Mesenteric fat pad (tissue), 1 donor: ENCODE measurements at places on chromosomes 4 and X. TPM values are rescaled to one million over a fixed set of nuclear protein-coding genes. Genes with fewer than 3 reads are reported as not detected.

Gene SPATA18
- 7.2 TPM for total RNA-seq

Gene PAGE2B
- total RNA-seq, result not detected

Gene P2RY4
- total RNA-seq, result 0.42 TPM

Gene ARSJ
- 2.4 TPM for total RNA-seq

Gene QDPR
- 51.9 TPM for total RNA-seq

Gene ASB5
- total RNA-seq, result not detected

Gene PAPSS1
- total RNA-seq, result 33.0 TPM

Gene DMD
- 45.5 TPM for total RNA-seq

Gene ADAM29
- not detected for total RNA-seq

Gene KLB
- total RNA-seq, result 7.4 TPM

Gene CDX4
- not detected for total RNA-seq

Gene CCDC149
- total RNA-seq, result 23.2 TPM

Gene ITGB1BP2
- total RNA-seq, result 0.84 TPM

- no peak for DNase-seq
Measured at GRCh38 chrX:45196701-45197100, 4.0 kb downstream of the DIPK2B start.

- no peak for DNase-seq
Measured at GRCh38 chrX:100645106-100645505, 1.1 kb downstream of the SRPX2 start.

GRCh38 chr4:86848136-86848535 is 1.0 kb downstream of the SLC10A6 start:
- DNase-seq, result no peak

DNA sequence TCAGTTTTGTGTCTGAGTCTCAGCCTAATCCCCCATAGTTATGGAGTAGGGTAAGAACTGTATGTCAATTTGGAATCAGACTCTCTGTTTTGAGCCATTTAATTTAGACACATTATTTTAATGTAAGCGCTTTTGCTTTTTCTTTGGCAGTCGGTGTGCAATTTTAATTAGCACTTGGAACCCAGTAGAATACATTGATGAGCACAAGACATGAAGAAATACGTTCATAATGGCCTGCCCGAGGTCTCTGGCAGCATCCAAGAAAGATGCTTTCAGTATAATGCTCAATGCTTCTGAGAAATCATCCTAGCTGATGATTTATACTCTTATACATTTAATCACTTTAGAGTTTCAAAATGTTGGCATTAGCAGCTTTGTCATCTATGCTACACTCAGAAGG is 8.9 kb upstream of the TAPT1 start:
- no peak for DNase-seq

DNA sequence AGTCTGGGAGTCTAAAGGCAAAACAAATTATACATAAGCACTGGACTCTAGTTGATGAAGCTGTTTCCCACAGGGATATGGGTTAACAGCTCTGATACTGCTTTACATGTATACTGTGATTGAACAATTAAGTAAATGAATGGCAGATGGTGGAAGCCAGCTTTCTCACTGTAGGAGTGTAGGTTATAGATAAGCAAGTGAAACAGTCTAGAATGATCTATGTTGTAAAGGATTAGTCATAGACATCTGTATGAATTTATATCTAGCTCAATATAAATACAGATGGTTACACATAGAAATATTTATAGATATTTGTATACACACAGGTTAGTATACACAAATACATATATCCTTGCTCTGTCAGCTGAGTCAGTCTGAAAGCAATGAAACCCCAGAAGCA is 276.1 kb downstream of the PPARGC1A start:
- DNase-seq, result no peak

GRCh38 chrX:152904151-152905080 is 6.5 kb downstream of the ZNF185 start:
- no peak for DNase-seq

DNA sequence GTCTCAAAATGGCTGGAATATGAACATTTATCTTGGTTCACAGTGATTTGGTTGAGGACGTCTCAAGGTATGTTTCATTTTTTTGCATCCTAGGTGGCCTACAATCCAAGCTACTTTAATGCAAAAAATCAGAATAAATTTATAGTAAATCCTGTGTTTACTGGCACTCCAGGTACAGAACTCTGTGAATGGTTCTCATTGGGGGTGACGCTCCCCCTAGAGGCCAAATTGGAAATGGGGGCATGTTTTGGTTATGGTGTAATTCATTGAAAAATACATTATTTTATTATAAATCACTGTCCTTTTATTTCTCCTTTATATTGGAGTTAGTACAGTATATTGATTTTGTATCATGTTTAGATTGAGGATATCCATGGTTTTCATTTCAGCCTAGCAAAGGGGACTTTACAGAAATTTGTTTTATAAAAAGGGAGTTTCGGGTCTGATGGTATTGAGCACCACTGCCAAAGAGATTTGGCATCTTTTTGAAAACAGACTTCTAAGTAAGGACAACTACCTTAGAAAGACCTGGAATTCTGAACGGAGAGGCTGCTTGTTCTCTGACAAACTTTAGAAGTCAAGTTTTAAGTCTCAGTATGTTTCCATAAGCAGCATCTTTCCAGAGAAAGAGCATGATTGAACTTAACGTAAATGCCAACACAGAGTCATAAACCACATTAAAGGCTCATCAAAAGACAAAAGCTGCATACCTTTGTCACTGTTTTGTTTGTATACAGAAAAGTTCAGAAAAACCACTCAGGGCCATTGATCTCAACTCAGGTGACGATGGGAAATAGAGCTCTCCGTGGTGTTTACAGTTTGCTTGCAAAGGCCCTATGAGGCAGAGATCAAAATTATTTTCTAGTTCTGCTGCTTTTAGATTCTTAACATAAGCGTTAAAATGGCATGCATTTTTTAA is 19.4 kb downstream of the MTM1 start:
- DNase-seq, result no peak

DNA sequence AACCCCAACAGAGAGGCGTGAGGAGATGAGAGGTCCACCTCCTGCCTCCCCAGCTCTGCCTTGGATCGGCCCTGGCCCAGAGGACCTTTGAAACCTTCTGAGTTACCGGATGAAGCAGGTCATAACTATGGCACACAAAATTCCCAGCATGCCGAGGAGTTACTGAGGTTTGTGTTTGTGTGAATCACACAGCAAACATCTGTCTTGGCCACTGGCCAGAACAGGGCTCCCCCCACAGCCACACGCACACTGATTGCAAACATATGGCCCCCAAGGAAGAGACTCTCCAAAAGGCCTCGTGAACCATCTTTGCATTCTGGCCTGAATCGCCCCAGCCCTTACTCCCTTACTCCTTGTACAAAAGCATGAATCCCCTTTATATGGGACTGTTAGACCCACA is 18.9 kb downstream of the RPS4X start:
- no peak for DNase-seq

DNA sequence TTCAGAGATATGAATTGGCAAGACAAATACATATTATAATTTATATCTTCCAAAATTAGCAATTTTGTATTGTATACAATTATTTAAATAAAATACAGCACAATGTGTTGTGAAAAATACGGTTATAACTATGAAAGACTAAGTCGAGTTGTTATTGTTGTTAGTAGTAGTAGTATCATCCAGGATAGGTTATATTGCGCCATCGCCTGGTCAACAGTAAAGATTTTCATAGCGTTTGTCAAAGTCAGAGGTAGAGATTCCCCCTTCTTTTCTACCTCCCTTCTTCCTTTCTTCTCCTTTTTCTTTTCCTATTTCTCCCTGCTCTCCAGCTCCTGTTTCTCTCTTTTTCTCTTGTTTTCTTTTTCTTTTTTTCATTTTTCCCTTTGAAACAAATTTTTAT is 499.1 kb upstream of the EPHA5 start:
- no peak for DNase-seq

GRCh38 chrX:50697691-50698090 is 116.3 kb downstream of the SHROOM4 start:
- DNase-seq, result no peak

- no peak for DNase-seq
Measured at GRCh38 chr4:38939165-38939564, 71.6 kb downstream of the FAM114A1 start.

- DNase-seq, result no peak
Measured at GRCh38 chr4:21011106-21011505, 310.8 kb downstream of the PACRGL start.

DNA sequence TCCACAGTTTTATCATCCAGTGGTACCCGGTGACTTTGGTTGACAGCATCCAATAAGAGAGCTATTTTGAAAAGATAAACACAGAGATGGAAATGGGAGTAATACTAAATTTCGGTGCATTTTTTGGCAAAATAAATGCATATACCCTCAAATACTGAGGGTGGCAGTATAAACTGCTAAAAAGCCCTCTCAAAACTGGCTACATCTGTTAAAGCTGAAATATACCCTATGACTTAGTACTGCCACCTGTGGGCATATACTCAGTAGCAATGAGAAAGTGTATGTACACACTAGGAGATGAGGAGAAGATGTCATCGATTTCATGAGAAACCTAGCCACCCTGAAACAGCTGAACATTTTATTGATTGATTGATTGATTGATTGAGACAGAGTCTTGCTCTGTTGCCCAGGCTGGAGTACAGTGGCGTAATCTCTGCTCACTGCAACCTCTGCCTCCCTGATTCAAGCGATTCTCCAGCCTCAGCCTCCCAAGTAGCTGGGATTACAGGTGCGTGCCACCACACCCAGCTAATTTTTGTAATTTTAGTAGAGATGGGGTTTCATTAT is 12.2 kb upstream of the TMEM128 start:
- DNase-seq, result no peak

- no peak for DNase-seq
Measured at GRCh38 chrX:76919761-76920160, 492.3 kb downstream of the MAGEE1 start.

DNA sequence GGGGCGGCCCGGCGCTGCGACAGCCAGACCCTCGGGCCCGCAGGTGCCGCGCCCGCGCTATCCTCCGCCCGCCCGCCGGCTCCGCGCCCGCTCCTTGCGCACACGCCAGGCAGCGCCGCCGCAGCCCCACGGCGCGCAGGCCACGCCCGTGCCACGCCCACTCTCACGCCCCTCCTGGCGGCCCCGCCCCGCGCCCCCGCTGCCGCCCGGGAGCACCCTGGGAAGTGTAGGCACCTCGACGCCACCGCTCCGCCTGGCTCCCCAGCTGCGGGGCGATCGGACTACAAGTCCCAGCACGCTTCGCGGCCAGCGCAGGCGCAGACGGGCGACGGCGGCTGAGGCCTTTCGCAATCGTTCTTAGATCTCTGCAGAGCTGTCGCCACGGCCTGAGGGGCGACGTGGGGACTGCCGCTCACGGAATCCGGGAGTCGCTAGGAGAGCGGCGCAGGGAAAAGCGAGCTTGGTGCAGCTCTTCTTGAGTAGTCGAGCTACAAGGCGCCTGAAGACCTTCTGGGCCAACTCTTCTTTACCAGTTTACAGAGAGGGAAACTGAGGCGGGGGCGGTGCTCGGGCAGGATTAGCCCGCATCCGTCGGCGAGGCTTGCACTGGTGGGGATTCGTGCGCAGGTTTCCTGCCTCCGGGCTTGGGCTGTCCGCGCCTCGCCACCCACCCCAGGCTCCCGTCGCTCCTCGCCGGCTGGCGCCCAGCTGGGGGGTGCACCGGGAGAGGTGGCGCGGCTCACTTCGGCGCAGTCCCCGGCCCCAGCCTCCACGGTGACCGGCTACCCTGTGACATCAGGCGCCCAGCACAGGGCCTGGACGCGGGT is at the start of gene ABLIM2:
Gene ABLIM2 (minus strand): TSS at position 104 of the 827 bp plus-strand sequence. CDS start 124 bp downstream, outside the sequence.
- DNase-seq, result peak; percentile 99

GRCh38 chr4:15717657-15718416 is 15.0 kb downstream of the BST1 start:
- no peak for DNase-seq

DNA sequence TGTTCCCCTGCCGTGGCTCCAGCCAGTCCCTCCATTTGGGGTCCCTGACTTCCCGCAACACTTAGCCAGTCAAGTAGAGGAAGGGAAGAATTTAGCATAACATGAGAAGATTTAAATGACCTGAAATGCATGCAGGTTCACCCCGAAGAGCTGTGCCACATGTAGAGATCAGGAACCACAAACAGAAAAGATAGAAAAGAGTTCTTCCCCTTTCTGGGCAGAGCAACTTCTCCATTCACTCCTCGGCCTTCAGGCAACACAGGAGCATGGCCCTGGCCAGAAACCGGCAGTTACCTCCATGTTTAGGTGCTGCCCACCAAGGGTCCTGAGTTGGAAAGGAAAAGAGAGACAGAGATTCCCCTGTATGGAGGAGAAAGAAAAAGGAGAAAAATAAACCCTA is 5.2 kb downstream of the NLRP2B start:
- no peak for DNase-seq

GRCh38 chrX:115562480-115562847 is 1.5 kb downstream of the PLS3 start:
- DNase-seq, result no peak

- no peak for DNase-seq
Measured at GRCh38 chr4:24070117-24070516, 180.3 kb upstream of the PPARGC1A start.

- no peak for DNase-seq
Measured at GRCh38 chr4:93217431-93217830, 611.1 kb upstream of the ATOH1 start.

- DNase-seq, result no peak
Measured at GRCh38 chr4:122639181-122639580, 18.3 kb upstream of the IL21 start.

- DNase-seq, result no peak
Measured at GRCh38 chr4:114015444-114015899, 36.0 kb upstream of the ARSJ start.

GRCh38 chrX:22603060-22603459 is 330.3 kb downstream of the CBLL2 start:
- no peak for DNase-seq

DNA sequence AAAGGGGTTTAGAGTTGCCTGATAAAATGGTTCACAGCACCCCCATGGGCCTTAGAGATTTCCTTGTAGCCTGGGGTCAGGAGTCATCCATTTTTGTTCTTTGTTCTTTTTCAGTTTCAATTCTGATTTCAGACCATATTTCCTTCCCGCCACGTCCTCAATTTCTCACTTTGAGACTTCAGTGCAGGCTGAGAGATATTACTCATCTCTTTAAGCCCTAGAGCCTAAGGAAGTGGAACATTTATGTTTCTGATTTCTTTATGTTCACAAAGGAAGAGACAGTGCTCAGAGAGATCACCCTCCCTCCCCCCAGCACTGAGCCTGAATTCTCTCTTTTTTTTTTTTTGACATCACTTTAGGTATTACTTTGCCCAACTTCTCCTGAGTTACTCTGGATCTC is 56.3 kb downstream of the MSN start:
- DNase-seq, result no peak

DNA sequence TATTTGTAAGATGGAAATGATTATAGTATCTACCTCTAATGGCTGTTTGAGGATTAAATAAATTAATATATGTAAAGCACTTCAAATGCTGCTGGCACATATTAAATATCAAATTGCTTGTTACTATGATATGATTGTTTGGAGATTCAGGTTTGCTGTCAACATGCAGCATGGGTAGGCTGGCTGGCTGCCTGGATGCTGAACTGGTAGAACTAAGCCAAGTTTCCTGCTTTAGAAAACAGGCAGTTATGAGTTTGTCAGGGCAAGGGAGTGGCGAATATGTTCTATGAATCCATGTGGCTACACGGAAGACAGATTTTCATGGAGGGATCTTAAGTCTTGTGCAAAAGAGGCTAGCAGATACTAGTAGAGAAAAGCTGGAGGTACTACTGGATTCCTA is 239.6 kb downstream of the GBA3 start:
- no peak for DNase-seq

GRCh38 chr4:2800691-2801596 is 8.1 kb downstream of the SH3BP2 start:
- DNase-seq, result no peak
